ENCODE measurements at places on chromosomes 3 and 15.

DNA sequence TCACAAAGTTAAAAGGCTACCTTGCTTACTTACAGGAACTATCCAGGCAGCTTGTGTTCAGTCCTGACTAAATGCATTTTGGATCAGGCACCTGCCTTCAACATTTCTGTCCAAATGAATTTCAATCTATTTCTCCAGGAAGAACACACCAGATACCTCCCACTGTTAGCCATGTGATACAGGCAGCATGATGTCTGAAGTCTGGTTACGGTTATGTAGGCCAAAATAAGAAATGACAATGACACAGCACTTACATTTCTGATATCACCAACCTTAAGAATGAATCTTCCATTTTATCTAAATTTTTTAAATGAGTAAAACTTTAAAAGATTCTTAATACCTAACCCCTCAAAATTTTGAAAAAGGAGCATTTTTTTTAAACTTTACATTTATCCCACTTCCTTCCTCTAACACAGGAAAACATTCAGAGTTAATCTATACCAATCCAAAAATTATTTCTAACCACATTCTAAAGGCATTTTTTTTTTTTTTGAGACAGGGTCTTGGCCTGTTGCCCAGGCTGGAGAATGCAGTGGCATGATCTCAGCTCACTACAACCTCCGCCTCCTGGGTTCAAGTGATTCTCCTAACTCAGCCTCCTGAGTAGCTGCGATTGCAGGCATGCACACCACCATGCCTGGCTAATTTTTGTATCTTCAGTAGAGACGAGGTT, at the start of gene MAP4:
TSS of gene MAP4 (minus strand) at position 116 of the 673 bp plus-strand sequence. CDS start 17,556 bp downstream, outside the sequence.
- DNase-seq = no peak

- DNase-seq = no peak
These were observed 42.9 kb downstream of the PML start for GRCh38 chr15:74037171-74038117.

DNA sequence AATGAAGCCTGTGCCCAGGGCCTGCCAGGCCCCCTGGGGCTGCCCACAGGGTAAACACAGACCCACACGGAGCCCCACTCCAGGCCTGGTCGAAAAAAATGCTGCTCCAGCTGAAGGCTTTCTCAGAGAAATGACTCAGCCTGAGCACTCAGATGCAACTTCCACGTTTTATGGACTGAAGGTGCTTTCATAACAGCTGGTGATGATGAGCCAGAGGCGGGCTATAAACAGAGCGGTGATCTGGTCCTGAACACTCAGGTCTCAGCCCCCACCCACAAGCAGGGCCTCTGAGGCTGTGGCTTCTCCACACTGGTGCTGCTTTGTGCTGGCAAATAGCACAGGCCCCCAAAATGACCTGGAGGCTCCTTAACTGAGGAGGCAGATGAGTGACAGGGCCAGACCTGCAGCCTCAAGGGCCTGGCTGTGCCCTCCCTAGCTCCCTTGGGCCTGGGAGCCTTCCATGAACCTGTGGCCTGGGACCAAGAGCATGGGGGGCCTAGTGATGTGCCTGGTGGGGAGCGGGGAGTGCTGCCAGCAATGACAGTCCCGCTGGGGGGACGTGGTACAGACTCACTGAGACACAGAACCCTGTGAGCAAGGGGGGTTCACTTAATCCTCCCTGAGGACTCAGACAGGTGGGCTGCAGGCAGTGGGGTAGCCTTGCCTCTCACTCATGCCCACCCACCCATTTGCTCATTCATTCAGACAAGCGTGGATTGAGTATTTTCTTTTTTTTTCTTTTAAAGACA, 23.0 kb upstream of the FURIN start:
- no peak for DNase-seq

DNA sequence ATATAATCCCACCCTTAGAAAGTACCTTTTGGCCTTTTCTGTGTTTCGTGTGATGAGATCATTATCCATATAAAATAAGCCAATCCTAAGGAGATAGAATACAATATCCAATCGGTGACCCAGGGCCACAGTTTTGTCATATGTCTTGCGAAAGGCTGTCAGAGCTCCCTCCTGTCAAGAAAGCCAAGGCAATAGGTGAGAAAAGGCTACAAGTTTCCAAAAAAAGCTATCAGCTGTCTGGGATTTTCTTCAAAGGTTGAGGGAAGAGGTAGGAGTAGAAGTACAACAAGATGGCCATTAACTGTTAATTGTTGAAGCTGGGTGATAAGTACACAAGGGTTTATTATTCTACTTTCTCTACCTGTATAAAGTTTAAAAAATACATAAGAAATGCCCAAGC, 4.0 kb downstream of the PSMD6 start:
- DNase-seq = no peak

- no peak for DNase-seq
These were observed 6.2 kb downstream of the HDC start for GRCh38 chr15:50259276-50259675.

GRCh38 chr15:36831904-36832287, 252.5 kb downstream of the CDIN1 start:
- DNase-seq = no peak

DNA sequence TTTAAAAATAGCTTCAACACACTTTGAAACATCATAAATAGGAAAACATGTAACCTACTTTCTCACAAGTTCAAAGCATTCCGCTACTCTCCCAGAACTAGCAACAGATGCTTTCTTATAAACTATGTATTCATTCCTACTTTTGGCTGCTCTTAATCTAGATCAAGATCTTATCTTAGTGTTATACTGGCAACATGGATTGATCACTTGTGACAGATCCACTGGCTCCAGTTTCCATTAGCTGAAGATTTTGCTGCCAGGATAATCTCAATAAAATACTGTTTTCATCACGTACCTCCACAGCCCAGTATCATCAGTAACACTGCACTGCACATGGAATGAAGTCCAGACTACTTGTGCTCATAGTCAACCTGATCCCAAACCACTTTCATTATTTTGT, 491.7 kb upstream of the AGTR1 start:
- no peak for DNase-seq

DNA sequence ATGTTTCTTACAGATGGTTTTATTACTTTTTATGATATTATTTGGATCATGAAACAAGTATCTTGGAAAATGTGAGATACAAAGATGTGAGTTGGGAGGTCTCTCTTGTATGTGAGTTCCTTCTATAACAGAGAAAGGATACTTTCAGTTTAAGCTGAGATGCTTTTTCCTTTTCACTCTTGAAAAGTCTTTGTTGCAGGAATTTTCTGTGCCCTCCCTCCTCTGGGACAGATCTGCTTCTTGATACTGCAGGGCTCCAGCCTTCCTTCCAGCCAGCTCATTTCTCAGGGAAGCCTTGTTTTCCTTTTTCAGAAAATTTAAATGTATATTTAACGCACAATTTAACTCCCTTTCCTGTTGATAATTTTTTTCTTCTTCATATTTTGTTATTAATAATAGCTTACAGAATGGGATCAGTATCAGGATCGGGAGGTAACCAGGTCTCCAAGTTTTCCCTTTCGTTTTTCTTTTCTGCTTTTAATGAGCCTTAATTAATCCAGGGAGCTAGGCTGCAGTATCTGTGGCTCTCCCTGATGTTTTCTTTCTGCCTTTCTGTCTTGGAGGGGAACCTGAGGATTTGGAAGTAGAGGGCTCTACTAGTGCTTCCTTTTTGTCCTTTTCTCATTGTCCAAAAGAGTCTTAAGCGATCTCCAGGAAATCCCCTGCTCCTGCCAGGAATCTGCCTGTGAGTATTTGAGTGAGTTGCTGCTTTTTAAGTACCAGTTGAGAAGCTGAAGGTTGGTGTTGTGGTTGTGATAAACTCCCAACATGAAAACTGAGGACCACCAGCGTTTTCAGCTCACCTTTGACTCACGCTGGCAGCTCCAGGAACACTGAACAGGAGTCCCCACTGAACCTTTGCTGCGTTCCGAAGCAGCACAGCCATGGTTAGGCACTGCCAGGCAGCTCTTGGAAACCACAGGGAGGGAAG, 105.7 kb downstream of the IGF1R start:
- no peak for DNase-seq

- DNase-seq = no peak
These were observed 33.3 kb upstream of the SPESP1 start for GRCh38 chr15:68897016-68897415.

DNA sequence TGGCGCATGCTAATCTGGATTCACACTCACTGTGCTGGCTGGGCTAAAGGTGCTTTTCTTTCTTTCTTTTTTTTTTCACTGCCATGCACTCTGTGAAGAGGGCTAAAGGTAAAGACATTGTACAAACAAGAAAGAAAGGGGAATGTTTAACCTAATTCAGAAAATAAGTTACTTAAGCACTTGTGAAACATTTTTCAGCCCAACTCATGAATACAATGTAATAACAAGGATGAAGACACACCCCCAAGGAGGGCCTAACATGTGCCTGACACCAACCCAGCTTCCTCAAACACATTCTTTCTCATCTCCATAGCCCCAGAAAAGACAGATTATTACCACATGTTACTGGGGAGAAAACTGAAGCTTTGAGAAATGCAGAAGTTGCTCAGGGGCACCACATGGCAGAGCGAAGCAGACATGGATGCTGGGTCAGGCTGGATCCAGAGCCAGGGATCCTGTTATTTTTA, 5.7 kb downstream of the STIMATE start:
- DNase-seq = no peak

DNA sequence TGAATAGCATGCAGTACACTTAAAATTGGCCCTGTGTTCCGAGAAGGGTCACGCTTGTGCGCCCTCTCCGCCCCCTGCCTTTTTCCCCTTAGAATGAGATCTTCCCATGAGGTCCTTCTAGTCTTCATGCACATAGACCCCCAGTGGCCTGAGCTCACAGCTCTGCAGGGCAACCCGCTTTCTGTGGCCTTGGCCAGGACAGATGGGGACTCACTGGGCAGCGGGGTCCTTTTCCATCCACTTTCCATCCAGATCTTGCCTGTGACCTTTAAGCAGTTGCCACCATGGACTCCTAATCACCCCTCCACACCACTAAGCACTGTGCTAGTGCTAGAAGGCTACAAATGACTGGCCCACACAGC, 244.4 kb downstream of the UACA start:
- no peak for DNase-seq

DNA sequence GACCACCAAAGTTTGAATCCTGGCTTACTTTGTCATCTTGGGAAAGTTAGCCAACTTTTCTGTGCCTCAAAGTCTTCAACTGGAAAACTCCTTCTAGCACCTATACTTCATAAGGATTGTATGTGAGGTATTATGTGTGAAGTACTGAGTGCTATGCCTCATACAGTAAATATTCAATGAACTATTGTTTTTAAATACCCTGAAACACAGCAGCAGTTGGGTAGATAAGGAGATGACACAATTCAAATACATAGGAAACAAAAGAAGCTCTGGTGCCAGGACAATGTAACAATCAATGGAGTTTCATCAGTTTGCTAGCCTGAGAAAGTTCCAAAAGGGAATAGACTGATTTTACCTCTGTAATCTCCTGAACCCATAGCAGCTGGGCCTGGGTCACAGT, 43.3 kb downstream of the TUBGCP4 start:
- DNase-seq = no peak

- DNase-seq = no peak
These were observed 48.7 kb downstream of the SLC49A4 start for GRCh38 chr3:122843604-122844003.

- DNase-seq = no peak
These were observed 10.5 kb upstream of the SCAANT1 start for GRCh38 chr3:63922491-63923199.
